ENCODE measurements at places on chromosomes 2 and 18.

DNA sequence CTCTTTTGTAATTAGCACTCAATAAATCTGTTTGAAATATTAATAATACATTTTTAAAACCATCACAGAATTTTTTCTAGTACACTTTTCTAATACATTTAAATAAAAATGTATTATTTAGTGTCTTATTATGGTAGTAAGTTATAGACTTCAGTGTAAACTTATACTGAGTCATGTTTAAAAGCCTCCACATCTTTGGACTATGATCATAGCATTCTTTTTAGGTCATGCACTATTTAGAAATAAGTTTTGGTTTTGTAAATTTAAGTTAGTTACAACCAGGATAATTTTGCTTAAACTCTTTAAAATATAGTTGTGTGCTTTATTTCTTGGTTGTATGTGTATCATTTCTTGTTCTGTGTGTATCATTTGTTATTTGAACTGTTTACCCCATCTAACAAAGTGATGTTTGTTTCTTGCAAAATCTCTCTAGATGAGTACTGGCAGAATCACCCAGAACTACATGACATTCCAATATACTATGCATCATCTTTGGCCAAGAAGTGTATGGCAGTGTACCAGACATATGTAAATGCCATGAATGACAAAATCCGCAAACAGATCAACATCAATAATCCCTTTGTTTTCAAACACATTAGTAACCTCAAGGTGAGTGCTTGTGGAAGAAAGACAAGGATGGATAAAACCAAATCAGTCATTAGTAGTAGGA lies 16.7 kb downstream of the CPSF3 start:
- DNase-seq, result no peak

GRCh38 chr2:75268112-75268511 lies 68.8 kb upstream of the TACR1 start:
- no peak for DNase-seq

DNA sequence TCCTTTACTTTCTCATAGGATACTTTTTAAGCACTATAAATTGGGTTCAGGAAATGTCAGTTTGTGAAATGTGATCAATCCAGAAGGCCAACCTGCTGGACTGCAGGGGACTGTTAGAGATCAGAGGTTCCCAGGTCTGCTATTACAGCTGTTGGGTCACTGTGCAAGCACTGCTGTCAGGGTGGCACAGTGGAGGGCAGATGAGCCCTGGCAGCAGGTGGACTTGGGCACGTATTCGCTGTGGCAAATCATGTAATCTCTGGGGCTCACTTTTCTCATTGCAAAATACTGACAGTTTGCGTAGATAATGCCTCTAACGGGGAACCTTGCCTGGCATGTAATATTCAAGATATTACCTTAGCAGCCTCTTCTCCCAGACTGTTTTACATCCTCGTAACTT lies 18.1 kb downstream of the RAB31 start:
- no peak for DNase-seq

- no peak for DNase-seq
These were observed 68.6 kb downstream of the ZBTB7C start for GRCh38 chr18:48340560-48340959.

DNA sequence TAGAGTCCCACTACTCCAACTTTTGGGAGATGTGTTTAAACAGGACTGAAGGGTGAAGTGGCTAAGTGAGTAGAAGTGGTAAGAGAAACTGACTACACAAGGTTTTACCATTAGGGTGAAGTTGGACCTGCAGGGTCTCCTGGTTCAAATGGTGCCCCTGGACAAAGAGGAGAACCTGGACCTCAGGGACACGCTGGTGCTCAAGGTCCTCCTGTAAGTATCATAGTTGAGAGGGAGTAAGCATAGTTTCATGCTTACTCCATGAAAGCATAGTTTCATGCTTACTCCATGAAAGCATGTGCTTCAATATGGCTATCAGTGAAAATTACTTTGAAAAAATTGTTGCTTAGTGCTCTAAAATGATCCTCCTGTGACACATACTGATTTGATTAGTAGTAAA lies 19.1 kb downstream of the COL3A1 start:
- DNase-seq, result no peak

Measured in CD4-positive, alpha-beta T cell treated with Interleukin-4 for 1 hour (primary cell).